ENCODE measurements at places on chromosomes 7 and 10.

DNA sequence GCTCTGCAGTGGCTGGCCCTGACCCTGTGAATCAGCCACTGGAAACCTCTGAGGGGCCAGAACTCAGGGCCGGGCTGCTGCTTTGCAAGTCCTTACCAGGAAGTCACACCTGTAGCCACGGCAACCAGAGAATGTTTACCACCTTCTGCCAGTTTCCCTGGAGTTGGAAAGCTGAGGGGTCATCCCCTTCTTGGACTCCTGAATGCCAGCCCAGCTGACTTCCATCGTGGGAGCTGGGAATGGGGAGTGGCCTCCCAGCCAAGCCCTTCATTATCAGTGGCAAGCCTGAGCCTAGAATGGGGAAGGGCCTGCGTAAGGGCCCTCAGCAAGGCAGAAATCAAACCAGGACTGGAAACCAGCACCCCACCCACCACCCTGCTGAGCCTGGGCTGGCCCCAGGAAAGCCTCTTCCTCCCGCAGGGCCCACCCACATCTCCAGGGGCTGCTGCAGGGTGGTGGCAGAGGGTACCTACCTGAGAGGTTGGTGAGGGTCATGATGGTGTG, 6.5 kb upstream of the CRHR2 start:
- no peak for DNase-seq

- DNase-seq, result peak; percentile 17
Observed at GRCh38 chr10:18786478-18786877, 127.2 kb downstream of the ARL5B start.

DNA sequence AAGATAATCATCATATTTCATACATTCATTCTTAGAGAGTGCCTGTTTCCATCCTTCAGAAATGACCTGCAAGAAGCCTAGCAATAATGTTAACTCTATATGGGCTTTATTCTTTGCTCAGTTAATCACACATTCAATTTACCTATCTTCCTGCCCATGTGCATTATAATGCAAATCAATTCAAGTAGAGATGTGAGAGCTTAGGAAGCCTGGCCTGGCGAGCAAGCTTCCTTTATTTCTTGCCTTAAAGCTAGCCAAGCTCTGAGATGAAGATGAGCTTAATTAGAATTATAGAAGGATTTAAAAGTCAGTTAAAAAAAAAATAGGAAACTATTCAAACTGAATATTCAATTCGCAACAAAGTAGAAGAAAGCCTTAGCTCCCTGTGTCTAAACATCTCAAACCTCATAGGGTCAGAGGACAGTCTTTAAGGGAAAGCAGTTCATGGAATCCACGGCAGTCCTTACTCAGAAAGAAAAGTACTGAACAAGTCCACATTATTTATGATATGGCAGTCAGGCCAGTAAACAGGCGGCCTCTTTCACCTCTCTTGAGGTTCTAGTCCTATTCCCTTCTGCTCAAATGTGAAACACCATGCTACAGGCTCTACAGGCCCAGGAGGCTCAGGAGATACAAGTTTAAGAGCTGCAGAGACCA, 214.1 kb downstream of the TFEC start:
- no peak for DNase-seq

GRCh38 chr10:67697724-67698131, 1.7 kb upstream of the CTNNA3 start:
- peak; percentile 23 for DNase-seq

DNA sequence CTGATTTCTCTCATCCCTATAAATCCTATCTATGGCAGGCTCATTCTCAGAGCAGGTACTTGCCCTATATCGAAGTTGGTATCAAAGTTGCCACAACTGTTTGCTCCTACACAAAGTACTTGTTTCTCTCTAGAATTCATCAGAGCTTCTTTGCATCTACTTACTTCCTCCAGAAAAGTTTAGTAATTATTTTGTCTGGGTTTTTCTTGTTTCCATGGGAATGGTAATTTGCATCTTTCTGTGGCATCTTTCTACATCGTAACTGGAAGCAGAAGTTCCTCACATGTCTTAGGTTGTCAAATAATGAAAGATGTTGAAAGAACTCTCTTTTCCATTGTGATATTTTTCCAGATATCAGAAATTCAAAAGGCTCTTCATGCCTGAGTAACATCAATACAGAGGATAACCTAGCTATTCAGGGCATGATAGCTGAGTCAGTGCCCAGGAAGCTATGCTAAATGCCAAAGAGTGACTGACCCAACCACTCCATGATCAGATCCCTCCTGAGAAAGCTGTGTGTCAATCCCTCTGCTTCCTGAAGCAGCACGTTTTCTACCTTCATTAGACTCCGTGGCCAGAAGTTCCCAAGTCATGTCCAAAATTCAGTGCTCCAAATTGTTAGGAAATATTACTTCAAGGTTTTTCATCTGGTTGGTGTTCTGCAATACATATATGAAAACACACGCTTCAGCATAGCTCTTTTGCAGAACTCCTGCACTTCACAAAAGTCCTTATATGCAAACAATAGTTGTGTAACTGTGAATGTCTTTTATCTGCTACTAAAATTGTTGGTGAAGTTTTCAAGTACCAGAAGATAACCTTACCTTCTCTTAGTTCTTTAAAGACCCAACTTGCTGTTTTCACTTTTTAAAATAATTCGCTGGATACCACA, 216.5 kb downstream of the VTI1A start:
- DNase-seq, result no peak

- DNase-seq, result peak; percentile 1
Observed at GRCh38 chr10:104441329-104442000, 87.8 kb downstream of the CFAP58 start.

DNA sequence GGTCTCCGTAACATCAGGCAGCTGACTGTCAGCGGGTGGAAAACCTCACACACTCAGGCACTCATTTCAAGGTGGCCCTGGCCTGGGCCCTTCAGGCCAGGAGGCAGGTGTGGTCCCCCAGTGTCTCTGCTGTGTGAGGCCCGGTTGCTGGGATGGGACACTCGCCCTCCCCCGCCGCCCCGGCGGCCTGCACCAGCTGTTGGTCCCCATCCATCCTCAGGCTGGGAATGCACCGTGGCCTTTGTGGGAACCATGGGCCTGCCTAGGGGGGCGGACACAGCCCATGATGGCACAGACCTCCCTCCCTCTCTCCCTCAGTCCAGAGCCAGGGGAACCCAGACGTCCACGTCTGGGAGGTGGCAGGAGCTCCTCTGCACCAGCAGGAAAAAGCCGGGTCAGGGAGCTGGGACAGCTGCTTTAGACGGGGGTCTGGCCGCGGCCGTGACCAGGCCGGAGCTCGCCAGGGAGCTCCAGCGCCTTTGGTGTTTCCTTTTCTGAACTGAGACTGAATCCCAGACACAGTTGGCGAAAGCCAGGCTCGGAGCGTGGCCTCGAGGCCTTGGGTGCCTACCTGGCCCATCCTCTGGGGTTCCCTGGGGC, 15.7 kb downstream of the ADGRA1 start:
- DNase-seq, result no peak

DNA sequence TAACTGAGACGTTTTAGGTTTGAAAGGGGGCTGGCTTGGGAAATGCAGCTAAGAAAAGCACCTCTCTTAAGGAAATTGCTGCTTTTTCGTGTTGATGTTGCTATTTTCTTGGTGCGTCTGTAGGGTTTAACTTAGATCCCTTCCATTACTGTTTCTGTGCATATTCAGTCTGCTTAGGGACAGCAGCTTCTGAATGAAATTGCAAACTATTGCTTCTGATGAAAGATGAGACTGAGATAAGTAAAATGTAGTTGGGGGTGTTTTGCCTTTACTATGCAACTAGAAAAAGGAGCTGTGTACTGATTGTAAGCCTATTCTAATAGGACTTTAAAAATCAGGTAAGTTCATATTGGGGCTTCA, 772 bp downstream of the HDAC9 start:
- DNase-seq, result no peak

DNA sequence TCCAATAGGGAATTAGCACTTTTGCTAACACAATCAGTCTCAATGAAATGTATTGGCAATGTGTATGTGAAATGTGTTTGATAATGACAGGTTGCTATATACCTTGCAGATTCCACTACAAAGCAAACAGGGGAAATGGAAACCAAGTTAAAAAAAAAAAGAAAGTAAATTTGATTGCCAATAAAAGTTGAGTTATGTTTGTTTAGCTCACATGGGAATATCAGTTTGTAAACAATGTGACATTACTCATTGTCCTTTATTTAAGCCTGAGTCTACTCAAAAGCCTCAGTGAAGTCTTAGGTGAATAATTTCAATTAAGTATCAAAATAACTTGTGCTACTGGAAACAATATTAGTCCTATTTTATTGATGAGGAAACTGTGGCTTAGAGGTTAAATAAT, 285.2 kb downstream of the CACNA2D1 start:
- no peak for DNase-seq

- DNase-seq, result no peak
Observed at GRCh38 chr10:71975871-71976725, 11.9 kb downstream of the CHST3 start.

DNA sequence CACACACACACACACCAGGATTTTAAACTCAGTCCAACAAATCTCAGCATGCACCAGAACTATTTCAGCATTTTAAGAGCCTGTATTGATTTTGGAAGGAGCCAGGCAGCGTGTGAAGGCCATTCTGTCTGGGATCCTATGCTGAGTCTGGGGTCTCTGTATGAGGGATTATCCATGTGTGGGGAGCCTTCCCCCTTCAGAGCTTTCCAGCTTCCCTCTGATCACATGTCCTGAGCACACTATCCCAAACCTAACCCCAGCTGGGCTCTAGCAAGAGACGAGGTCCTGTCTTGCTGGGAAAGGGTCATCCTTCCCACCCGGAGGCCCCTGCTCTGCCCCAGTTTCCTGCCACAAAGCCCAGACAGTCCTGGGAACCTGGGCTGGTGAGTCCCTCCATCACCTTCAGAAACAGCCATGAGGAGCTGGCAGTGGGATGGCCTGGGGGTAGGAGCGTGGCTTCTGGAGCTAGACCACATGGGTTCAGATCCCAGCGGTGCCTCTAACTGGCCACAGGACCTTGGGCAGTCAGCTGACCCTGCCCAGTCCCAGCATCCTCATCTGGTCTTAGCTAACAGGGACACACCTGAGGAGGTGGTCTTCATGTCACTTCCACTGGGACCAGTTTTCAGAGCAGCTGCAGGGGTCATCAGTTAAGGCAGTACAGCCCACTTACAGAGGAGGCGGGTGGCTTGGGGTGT, 79.6 kb upstream of the RET start:
- no peak for DNase-seq

DNA sequence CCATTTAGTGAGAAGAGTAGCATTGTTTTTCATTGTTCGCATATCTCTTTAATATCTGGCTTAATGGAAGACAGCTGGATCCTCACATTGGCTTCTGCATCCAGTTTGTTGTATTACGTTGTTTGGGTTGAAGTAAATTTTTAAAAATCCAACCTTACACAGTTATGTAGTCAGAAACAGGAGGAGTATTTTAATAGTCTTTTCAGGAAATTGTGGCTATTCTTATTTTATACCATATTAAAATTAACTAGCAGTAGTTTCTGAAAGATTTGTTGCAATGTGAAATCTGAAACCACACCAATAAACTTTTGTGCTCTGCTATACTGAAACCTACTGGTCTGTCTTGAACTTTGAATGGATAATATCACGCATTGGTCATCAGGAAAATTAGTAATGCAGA, 27.9 kb downstream of the MYPN start:
- no peak for DNase-seq

GRCh38 chr7:27224983-27225934, 17.3 kb upstream of the EVX1 start:
- DNase-seq, result no peak

DNA sequence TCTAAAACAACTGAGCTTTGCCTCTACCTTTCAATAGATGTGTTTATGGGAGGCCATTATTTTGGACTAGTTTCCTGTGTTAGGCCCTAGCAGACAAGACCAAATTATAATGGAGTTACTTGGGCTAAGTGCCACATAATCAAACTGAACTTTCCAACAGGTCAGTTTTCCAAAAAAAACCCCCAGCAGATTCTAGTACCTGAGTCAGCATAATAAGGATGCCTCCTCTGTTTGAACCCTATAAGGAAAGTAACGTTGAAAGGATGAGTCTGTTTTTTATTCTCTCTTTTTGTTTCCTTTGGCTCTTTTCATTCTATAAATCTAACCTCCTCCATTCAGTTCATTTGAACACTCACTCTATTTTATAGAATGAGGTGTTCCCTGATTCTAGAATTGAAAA, 148.1 kb upstream of the FAM3C start:
- no peak for DNase-seq

- DNase-seq, result no peak
Observed at GRCh38 chr7:140885735-140886334, 38.9 kb downstream of the BRAF start.

DNA sequence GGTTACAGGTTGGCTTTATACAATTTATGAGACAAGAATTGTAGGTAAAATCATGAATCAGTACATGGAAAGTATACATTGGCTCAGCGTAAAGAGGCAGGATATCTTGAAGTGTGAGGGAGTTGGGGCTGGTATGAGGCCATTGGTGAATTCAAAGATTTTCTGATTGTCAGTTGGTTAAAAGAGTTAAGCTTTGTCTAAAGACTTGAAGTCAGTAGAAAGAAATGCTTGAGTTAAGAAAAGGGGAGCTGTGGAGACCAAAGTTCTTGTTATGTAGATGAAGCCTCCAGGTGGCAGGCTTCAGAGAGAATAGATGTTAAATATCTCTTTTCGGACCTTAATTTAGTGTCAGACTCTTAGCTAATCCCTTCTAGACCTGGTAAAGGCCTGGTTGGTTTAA, 341.0 kb downstream of the GALNT17 start:
- DNase-seq, result no peak

DNA sequence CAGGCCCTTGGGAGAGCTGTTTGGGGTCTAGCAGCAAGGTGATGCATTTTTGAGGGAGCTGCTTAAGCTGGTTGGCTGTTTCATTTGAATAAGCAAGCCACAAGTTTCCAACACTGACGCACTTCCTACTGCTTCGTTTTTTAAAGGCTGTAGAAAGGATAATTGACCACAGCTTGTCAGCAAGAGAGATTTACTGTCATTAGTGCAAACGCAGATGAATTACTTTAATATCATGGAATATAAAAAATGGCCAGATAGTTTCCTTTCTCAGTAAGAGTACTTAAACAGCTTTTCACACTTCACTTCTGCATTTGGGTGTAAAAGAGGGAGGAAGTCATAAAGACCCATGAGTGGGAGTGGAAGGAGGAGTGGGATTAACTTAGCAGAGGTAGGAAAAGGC, 61.5 kb downstream of the FZD1 start:
- no peak for DNase-seq

DNA sequence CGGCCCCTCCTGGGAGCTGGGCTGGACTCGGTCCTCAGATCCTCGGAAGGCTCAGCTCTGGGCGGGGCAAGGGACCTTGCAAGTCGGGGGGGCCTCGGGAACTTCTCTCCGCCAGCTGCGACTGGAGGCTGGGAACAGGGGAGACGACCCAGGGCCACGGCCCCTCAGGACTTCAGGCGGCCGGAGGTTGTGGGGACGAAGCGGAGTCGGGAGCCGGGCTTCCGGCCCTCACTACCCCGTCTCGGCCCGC, 2.6 kb downstream of the ADIRF start:
- DNase-seq, result no peak

- no peak for DNase-seq
Observed at GRCh38 chr10:6151087-6151977, 51.4 kb upstream of the PFKFB3 start.

Measured in left renal pelvis (tissue), 4 donors.